ENCODE measurements at places on chromosomes 2 and 18.

- no peak for DNase-seq
Observed at GRCh38 chr2:106097038-106098000, 96.8 kb downstream of the UXS1 start.

- DNase-seq, result no peak
Observed at GRCh38 chr18:34773378-34773777, 63.3 kb downstream of the DTNA start.

DNA sequence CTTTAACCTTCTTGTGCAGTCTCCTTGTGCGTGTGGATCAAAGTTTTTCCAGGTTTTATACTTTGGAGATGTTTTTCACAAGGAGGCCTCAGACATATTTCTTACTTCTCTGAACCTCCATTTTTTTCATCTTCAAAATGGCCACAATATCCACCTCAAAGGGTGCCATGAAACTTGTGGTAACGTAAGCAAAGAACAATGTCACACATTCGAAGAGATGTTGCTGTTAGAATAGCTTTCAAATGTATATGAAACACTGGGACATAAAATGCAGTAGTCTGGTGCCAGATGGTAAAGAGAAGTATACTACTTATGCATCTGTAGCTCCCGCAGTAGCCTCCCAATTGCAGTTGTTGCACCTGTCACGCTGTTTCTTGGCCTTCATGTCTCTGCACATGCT is 2.6 kb upstream of the KRCC1 start:
- no peak for DNase-seq

- peak; percentile 62 for DNase-seq
Observed at GRCh38 chr2:152025678-152026287, 73.1 kb downstream of the CACNB4 start.

- no peak for DNase-seq
Observed at GRCh38 chr2:110858135-110858725, 125.9 kb downstream of the ACOXL start.

- DNase-seq, result no peak
Observed at GRCh38 chr2:216768908-216769411, 73.6 kb upstream of the IGFBP5 start.

DNA sequence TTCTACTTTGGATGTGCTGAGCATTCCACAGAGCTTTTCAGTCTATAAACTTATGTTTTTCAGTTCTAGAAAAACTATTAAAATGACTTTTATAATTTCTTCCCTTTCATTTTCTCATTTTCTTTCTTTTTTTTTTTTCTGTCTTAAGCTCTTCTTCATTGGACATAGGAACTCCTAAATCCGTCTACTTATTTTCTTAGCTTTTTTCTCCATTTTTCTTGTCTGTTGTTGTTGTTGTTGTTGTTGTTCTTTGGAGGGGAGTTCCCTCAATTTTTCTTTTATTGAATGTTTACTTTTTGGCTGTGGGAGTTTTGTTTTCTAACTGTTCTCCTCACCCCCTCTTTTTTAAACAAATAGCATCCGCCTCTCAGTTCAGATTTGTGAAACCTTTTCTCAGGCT is 7.9 kb downstream of the SOCS6 start:
- DNase-seq, result no peak

- no peak for DNase-seq
Observed at GRCh38 chr2:46329803-46330775, 32.9 kb downstream of the EPAS1 start.

DNA sequence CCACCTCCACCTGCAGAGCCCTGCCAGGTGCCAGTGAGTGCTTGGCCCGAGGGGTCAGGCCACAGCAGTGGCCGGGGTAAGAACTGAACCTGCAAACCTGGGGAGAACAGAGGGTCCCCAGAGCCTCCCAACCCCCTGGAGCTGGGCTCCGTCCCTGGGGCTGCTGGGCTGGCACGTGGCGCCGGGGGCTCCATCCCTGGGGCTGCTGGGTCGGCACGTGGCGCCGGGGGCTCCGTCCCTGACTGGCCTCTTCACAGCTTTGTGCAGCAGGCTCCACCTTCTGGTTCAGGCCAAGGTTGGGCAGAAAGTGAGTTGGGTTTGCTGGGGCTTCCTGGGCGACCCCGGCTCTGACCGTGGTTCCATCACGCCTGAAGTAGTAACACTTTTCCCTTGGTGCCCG is 12.2 kb downstream of the RBFA start:
- no peak for DNase-seq

DNA sequence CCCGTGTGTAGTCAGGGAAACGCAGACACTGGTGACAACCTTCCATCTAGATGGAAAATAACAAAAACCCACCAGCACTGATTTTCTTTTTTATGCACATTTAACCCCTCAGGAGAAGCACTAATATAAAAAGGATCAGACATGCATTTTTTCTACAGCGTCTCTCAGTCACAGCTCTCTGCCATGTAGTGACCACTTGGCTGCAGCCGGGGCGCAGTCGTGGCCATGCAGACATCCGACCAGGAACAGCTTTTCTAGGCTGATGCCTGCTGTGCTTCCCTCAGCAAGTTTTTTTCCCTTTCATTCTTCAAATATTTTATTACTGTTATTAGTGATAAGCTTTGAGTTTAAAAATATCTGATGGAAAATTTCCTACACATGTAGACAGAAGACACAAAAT is 63.3 kb downstream of the MERTK start:
- DNase-seq, result no peak

Measured in stimulated activated CD8-positive, alpha-beta memory T cell treated with anti-CD3 and anti-CD28 coated beads, Interleukin-7, amount 100 ng/mL, for 48 hours (primary cell).